ENCODE measurements at places on chromosomes 16 and 17. TPM values are rescaled to one million over a fixed set of nuclear protein-coding genes. Genes with fewer than 3 reads are reported as not detected.

- no peak for DNase-seq
Measured at GRCh38 chr17:59180626-59181025, 25.1 kb downstream of the PRR11 start.

- peak; percentile 3 for DNase-seq
Measured at GRCh38 chr16:51464996-51465395, 313.9 kb upstream of the SALL1 start.

DNA sequence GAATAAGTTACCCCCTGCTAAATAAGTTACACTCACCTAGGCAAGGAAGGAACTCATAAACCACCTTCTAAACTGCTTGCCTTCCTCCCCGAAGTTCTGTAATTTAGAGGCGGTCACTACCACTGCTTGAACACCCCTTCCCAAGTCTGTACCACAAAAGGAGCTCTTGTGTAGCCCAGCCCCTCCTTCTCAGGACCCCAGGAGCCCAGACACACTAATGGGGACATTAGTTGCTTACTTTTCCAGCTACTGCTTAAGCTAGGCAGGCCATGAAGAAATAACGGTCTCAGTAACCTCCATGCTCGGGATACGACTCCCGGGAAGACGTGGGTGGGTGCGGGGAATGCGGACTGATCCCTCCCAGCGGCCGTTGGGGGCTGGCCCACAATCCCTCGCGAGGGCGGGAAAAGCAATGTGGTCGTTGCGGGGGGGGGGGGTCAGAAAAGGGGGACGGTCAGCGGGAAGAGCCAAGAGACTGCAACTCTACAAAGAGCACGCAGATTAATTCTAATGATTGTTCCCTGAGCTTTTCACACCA lies at the start of gene TEX14:
TSS of gene TEX14 (minus strand) at position 345 of the 538 bp plus-strand sequence. CDS start 40,044 bp downstream, outside the sequence.
- DNase-seq, result no peak

Gene PNMT
- not detected for total RNA-seq

Gene CLEC3A
- total RNA-seq, result not detected

Gene SYT17
- not detected for total RNA-seq

- DNase-seq, result peak; percentile 26
Measured at GRCh38 chr17:3012926-3013581, 50.4 kb downstream of the OR1D5 start.

Gene KRTAP3-1
- not detected for total RNA-seq

DNA sequence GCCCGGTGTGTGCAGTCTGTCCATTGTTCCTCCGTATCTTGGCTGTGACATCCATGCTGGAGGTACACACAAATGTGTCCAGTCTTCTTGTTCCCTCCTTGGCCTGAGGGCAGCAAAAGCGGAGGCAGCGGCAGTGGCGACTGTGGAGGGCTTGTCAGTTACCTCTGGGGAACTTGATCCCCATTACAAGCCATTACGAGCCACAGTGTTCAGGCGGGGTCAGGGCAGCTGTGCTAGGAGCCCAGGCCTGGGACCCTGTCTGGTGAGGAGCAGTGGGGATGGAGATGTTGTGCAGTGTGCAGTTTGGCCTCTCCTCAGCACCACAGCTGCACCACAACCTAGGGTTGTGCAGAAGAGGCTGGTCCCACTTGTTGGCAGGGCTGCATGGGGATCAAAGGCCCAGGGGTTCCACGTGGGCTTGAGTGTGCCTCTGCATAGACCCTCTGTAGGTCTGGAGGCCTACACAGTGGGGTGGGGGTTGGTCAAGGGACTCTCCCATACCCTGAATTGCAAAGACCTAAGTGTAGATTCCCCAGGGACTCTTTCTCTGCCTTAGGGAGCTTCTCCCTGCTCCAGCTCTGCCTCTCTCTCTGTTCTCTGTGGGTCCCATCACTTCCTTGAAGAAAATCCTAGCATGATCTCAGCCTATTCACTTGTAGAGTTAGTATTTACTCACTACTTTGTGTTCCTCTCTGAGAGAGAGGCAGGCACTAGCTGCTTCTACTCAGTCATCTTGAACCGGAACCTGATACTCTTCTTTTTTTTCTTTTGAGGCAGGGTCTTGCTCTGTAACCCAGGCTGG lies 58.8 kb downstream of the SLFN11 start:
- DNase-seq, result no peak

DNA sequence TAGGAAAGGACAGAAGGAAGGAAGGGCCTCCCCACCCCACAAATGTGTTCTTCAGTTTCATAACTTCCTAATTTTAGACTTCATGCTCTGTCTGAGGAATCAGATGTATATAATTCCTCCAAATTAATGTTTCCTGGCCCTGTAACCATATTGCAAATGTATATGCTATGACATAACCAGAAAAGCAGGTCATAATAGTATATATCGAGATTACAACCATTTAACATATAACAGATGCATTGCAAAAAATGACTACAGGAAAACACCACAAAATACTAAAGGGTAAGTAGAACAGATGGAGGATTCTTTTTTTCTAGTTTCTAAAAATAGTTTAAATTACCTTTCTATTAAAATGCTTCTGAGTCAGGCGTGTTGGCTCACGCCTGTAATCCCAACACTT lies 3.1 kb upstream of the EXOC7 start:
- DNase-seq, result no peak

- no peak for DNase-seq
Measured at GRCh38 chr17:27339198-27339835, 45.4 kb downstream of the WSB1 start.

DNA sequence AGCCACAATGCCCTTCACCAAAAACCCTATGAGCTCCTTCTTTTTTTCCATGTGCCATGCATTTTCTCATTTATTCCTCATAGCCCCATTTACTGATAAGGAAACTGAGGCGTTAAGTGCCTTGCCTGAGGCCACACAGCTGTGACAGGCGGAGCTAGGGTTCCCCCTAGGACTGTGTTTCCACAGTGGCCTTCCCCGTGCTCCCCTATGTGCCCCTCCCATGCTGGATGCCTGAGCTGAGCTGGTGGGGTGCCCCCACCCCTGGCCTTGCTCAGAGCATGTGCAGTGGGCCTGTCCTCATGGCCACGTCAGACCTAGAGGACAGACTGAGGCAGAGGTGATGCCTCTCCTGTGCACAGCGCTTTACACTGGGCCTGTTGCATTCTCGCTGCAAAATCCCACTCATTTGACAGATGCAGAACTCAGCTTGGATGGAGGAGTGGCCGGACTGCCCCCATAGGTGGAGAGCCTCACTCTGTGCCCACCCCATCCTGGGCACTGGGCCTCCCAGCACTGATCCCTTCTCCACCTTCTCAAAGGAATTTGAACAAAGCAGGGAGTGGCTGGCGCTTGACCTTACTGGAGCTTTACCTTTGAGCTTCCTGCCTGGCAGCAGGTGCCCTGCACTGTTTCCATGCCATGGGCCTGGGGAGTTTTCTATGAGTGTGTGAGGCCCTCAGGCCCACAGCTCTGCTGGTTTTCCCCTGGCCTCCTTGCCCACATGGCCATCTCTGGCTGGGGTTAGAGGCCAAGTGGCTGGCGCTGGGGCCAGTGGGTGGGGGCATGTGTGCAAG lies 2.6 kb downstream of the MAP2K3 start:
- peak; percentile 59 for DNase-seq

Gene ITGB3
- 28.7 TPM for total RNA-seq

Gene TMUB2
- 25.2 TPM for total RNA-seq

Gene AOC2
- total RNA-seq, result 2.8 TPM

Gene ZNF287
- 9.5 TPM for total RNA-seq

DNA sequence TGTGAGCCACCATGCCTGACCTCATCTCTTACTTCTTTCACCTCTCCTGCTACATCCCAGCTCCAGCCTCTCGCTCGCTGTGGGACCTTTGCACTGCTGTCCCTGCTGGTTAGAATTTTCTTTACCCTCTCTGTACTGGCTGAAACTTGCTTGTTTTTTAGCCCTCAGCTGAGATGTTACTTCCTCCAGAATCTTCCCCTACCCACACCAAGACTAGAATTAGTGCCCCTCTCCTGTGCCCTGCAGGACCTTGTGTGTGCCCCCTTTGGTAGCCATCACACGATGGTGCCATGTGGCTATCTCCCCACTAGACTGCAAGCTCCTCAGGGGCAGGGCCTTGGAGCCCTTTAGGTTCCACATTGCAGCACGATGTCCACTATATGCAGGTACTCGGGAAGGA lies 84.1 kb downstream of the AIPL1 start:
- DNase-seq, result no peak
